CD4-positive, alpha-beta T cell treated with Interleukin-2 at 100 ng/mL for 4 hours (primary cell): ENCODE measurements at places on chromosomes 7 and 10.

GRCh38 chr10:6704896-6705295, 124.8 kb upstream of the PRKCQ start:
- no peak for DNase-seq

GRCh38 chr10:80537086-80537735, 491 bp upstream of the SH2D4B start:
- no peak for DNase-seq

- DNase-seq = no peak
Observed at GRCh38 chr10:78772986-78773530, 295.7 kb upstream of the ZMIZ1 start.

DNA sequence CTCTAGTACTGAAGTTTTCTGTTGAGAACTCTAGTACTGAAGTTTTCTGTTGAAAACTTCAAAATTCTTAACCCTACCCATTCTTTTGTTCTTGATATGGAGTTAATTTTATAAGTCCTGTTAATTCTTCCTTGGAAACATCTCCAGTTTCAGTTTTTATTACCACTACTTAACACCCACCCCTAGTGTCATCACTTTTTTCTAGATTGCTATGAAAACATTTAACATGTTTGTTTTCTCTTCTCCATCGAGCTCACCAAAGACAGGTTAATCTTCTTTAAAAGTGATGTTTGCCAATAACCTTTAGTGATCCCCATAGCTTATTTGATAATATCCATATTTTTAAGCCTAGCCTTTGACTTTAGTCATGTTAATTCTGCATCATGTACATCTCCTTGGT, 147.9 kb downstream of the PPP1R9A start:
- no peak for DNase-seq

GRCh38 chr10:96268341-96268909, 2.9 kb downstream of the BLNK start:
- no peak for DNase-seq
